ENCODE measurements at places on chromosomes 5 and 9.

- DNase-seq, result no peak
These were observed 222.4 kb upstream of the IRX4 start for GRCh38 chr5:2105141-2105540.

- no peak for DNase-seq
These were observed 4.2 kb upstream of the SNAPC4 start for GRCh38 chr9:136403915-136404800.

DNA sequence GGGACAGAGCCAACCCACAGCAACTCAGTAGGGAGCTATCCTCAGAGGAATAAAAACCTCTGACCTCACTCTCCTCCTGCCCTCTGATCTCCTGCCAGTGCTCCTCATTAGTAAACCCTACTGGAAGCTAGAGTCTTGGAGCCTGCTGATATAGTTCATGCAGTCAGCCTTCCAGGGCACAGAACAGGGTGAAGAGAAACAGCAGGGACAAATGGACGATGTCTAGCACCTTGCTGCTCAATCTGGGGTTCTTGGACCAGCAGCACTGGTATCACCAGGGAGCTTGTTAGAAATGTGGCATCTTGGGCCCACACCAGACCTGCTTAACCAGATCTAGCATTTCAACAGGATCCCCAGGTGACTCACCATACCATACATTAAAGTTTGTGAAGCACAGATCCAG lies 5.5 kb upstream of the GALNT12 start:
- DNase-seq, result no peak

DNA sequence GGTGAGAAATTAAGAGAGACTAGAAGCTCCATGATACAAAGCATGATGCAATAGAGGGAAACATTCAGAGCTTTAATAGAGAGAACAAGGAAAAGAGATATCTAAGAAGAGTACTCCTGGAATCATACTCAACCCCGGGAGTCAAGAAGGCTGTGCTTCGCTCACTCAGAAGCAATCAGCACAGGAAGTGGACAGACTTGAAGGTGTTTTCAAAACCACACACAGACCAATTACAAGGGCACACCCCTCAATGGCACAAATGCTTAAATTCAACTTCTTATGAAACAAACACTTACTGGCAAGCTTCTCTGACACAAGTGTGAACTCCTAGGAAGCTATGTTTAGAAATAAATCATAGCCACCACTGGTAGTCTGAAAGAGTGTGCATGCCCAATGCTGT lies 462.3 kb downstream of the GABRG2 start:
- no peak for DNase-seq

- DNase-seq, result peak; percentile 8
These were observed 7.9 kb upstream of the NDUFS4 start for GRCh38 chr5:53552561-53552960.

GRCh38 chr5:73663161-73663859 lies 37.3 kb downstream of the ARHGEF28 start:
- DNase-seq, result no peak

GRCh38 chr9:133135146-133135745 lies 14.2 kb upstream of the RALGDS start:
- peak; percentile 77 for DNase-seq

DNA sequence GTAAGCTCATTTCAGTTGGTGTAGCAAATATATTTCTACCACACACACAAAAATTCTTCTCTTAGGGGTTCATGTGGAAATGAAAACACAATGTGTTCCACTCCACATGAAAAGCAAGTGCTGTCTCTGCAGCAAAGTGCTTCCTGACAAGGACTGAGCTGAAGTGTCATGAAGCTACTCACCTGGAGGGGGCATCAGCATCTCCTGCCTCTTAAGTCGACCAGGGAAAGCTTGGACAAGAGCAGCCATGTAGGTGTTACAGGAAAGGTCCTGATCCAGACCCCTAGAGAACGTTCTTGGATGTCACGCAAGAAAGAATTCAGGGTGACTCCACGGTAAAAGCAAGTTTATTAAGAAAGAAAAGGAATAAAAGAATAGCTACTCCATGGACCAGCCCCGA lies 62.8 kb downstream of the SV2C start:
- DNase-seq, result no peak

DNA sequence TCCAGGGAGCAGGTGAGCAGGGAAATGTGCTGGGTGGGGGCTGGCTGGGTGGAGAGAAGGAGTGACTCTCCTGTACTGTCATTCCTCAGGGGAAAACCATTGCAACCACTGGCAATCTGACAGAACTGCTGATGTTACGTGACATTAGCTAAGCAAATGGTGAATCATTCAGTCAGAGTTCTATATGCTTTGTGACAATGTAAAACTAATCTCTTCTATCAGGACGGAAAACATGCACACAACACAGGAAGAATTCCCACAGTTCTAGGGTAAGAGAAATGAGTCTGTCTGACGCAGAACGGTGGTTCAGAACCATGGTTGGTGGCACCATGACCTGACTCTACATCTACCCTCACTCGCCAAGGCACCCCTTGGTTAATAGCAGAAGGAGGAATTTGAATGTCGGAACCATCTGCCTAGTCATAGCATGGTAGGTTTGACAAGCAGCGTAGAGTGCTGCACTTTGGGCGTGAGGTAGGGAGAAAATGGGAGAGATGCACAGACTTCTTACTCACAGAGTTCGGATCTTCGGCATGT lies 243.6 kb upstream of the PANK3 start:
- DNase-seq, result no peak

- DNase-seq, result no peak
These were observed 96.2 kb downstream of the ADRB2 start for GRCh38 chr5:148922606-148923005.

GRCh38 chr5:126410623-126411022 lies 12.6 kb upstream of the GRAMD2B start:
- DNase-seq, result no peak

GRCh38 chr5:159915904-159916840 lies at the start of gene ADRA1B:
Gene ADRA1B, plus strand, starts transcription at chr5:159916482. Its CDS starts 424 bp downstream, at chr5:159916906.
- peak; percentile 51 for DNase-seq

DNA sequence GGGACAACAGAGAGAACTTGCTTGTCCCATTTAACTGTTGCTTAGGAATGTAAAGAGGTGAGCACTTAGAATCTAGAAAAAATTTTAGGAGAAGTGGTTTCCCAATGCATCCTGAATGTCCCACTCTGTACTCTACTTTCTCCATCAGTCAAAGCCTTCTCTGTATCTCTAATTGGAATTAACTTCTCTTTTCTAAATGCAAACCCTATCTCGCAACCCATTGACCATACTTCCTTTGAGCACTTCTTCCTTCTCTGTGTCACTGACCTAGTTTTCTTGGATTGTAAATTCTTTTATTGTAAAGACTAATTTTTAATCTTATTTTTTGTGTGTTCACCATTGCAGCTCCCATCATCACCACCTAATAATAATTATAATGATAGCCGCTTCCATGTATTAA lies 33.3 kb downstream of the ADRB2 start:
- no peak for DNase-seq

DNA sequence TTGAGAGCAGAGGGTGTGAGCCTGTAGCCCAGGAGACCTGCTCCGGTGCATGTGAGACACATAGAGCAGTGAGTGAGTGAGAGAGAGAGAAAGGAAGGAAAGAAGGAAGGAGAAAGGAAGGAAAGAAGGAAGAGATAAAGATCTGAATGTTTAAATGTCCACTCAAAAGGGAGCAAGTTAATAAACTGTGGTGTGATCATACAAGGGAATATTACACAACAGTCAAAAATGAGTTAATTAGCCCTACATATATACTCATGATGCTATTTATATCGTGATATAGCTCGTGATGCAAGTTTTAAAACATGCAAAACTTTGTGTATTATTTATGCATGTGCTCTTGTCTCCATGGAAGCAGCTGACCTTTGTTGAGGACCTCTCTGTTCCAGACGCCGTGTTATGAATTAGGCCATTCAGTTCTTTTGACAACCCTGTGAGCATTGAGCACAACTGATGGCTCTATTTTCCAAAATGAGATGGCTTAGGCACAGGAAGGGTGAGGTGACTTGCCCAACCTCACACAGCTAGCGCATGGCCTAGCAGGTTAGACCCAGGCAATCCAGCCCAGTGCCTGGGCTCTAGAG lies 70.6 kb downstream of the HMCN2 start:
- DNase-seq, result no peak

- DNase-seq, result no peak
These were observed 79.6 kb downstream of the RAI14 start for GRCh38 chr5:34735491-34736426.

- no peak for DNase-seq
These were observed 79.7 kb upstream of the ICE1 start for GRCh38 chr5:5342784-5343183.

- no peak for DNase-seq
These were observed 31.1 kb upstream of the NRARP start for GRCh38 chr9:137333016-137333671.

DNA sequence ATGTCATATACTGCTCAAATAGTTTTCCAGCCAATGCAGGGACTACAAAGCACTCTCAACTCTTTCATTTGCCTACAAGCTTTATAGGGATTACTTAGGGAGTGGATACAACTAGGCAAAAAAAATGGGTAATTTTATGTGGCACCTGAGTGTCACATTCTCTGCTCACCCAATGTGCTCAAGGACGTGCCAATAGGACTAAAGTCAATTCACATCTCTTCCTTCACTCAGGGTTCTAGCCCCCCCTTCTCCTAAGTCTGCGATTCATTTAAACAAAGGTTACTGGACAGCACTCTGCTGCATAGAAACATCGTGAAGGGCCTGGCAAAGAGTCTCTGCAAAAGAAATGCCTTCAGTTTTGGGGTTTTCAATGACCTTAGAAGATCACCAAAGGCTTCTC lies 142.3 kb downstream of the TSSK1B start:
- no peak for DNase-seq

DNA sequence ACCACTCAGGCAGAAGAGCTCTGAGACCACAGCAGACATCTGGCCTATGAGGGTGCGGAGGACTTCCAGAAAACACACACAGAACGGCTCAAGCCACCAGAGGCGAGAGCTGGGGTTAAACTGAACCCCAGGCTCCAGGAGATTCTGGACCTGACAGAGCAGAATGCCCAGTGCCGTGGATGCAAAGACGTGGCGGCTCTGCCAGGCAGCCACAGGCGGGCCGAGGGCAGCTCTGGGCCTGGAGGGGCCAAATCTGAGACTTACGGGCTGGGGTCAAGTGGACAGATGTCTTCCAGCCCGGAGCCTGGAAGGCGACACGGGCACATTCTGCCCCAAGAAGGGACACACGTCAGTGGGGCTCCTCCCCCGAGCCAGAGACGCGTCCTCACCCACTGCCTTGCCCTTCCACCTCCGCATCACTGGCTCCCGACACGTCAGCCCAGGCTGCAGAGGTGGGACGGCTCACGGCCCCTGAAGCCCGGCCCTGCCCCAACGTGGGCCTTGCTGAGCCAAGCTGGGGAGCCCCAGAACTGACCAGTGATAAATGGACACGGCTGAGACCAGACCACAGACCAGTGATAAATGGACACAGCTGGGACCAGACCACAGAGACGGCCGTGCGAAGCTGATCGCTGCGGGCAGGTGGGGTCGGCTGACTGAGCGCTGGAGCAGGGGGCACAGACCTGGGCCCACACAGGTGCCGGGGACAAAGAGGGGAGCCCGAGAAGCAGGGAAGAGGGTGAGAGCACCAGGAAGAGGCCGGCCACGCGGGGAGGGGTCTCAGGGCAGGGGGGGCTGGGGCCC lies 40.9 kb upstream of the NSMF start:
- DNase-seq, result no peak

DNA sequence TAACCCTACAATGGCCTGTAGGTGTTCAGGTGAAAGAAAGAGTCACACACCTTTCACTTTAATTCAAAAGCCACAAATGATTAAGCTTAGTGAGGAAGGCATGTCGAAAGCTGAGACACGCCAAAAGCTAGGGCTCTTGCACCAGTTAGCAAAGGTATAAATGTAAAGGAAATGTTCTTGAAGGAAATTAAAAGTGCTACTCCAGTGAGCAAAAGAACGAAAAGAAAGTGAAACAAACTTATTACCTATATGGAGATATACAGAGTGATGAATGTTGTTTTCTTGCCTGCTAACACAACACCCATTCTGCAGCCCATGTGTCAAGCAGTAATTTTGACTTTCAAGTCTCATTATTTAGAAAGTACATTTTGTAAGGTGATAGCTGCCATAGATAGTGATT lies 254.2 kb upstream of the SLC24A2 start:
- no peak for DNase-seq

GRCh38 chr9:21696411-21696871 lies 106.0 kb upstream of the MTAP start:
- no peak for DNase-seq

DNA sequence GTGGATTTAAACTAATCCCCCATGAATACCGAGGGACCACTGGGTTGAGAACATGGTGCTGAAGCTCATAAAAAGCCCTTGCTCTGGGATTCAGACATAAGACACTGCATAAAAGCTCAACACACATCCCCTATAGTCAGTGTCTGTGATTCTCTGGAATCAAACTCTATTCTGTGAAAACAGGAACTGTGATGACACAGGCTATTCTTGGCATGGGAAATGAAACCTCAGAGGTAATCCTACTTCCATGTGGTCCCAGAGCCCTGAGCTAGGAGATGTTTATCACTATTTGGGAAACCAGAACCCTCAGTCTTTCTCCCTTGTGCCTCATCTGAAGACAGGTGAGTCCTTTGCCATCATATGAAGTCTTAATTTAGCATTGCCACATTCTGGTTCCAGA lies 135.4 kb upstream of the PRSS3 start:
- no peak for DNase-seq

DNA sequence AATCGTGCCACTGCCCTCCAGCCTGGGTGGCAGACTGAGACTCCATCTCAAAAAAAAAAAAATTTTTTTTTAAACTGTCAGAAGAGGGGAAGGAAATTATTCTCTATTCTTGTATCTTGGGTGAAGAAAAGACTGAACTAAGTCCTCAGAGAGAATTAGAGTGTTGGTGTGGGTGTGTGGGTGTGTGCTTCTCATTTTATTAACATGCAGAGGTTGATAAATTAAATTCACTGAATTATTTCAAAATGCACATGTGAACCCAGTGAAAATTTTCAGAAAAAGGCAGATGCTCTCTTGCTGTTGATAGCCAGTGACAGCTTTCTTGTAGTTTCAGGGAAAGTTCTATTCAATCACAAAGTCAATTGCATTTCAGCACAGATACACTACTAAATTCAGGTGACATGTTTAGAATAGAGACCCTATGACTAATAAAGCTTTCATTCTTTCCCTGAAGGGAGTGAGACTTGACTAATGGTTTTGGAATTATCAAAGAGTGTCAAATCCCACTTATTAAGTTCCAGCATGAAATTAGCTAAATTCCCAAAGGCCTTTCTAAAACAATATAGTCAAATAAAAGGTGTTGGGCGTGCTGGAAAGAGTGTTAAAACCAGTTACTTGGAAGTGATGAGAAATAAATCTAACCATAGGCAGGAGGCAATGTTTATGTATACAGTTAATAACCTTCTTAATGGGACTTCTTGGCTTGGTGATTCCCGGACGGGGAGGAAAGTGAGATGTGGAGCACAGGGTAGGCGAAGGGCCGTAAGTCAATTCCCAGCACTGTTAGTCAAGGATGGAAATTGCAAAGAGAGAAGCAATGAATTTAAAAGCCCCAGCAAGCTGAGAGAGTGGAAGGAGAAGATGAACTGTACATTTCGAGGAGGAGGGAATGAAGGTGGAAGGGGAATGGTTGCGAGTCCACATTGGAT lies 103.2 kb upstream of the SPATA31D4 start:
- no peak for DNase-seq

GRCh38 chr5:11504065-11504885 lies 400.0 kb downstream of the CTNND2 start:
- no peak for DNase-seq

GRCh38 chr9:111601237-111602018 lies 2.0 kb upstream of the PTGR1 start:
- DNase-seq, result no peak
